AG08396 (cell line): ENCODE measurements at places on chromosomes 11 and 22.

DNA sequence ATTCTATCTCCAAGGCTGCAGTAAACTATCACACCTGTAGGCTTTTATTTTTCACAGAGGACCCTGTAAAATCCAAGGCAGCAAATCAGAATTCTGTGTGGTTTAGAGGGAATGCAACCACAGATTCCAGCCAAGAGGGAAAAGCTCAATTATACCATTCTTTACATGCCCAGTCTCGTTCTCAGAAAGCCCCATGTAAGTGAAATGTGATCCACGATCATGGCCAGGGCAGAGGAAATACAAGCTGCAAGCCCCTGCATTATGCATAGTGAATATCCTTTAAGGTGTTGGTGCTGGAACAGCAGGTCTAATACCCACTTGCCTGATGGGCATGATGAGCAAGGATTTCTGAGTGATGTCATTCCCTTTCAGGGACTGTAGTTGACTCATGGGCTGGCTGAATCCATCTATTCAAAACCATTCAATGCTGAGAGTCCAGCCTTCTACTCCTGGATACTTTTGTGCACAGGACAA lies 198.7 kb upstream of the MTMR2 start:
- no peak for DNase-seq

DNA sequence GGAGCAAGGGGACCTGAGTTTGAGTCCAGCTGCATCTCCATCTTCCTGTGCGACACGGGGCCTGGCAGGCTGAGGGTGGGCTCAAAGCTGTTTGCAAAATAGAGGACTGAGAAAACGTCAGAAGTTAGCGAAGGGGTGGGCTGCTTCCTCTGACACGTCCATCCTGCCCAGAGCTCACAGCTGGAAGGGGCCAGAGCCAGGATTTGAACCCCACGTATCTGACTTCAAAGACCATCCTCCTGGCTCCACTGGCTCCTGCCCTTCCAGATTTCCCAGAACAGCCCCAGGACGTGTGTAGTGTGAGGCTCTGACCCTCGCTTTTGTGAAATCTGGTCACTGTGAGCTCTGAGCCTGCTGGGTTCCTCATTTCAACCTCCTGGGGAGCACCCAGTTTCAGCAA lies 56.3 kb downstream of the CD82 start:
- no peak for DNase-seq

GRCh38 chr11:86885311-86885710 lies 69.9 kb downstream of the FZD4 start:
- no peak for DNase-seq

DNA sequence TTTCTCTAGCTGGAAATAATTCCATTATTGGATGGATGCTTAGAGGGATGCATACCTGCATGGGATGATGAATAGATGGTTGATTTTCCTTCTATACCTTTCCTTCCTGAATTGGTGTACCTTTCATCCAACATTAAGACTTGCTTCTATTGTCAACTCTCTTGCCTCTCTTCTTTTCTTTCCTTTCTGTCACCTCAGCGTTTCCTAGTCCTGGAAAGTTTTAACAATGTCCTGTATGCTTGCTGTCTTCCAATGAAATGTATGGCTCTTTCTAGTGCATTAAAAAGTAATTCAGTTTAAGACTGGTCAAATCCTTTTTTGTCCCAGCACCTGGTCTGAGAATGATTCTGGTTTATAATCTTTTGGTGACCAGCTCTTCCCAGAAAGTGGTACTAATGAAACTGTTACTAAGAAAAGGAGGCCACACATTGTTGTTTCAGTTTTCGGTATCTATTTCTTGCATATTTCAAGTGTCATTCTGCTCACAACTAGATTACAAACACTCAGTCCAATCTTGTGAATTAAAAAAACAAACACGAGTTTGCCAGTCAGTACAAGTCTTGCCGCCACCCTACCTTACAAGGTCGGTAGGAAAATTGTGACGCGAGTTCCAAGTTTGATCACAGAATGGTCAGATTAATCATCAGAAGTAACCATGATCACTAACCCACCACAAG lies 8.0 kb downstream of the POU2AF1 start:
- DNase-seq: no peak

DNA sequence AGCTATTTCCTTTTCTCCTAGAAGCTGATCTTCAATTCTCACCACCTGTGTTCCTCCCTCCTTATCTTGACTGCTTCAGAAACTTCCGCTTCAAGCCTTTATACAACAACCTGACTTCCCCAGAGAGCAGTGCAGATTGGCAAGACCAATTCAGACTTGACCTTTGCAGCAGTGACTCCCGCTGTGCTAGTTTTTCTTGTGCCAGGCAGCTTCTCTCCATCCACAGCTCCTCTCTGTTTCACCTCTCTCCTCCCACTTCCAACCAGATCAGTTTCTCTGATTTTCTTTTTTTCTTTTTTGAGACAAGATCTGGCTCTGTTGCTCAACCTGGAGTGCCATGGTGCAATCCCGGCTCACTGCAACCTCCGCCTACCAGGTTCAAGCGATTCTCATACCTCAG lies 74.3 kb downstream of the GRAMD1B start:
- no peak for DNase-seq

DNA sequence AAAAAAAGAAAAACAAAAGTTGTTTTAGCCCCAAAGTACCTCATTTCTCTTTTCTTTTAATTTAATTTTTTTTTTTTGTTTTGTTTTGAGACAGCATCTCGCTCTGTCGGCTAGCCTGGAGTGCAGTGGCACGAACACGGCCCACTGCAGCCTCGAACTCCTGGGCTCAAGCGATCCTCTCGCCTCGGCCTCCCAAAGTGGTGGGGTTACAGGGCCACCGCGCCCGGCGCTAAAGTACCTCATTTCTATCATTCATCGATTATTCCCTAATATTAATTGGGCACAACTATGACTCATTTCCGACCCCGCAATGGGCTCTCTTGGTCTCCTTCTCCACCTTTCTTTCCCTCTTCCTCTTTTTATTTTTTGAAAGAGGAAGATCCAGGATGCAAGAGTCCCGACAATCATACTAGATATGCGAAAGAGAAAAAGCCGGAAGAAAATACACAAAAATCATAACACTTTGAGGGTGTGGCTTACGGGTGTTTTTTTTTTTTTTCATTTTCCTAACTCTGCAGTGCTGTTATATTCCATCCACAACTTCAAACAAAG lies 475 bp upstream of the AIP start:
- DNase-seq: peak; percentile 51

- no peak for DNase-seq
Observed at GRCh38 chr22:49968831-49969661, 8.5 kb downstream of the PIM3 start.

- no peak for DNase-seq
Observed at GRCh38 chr11:131186629-131187101, 183.8 kb upstream of the NTM start.

GRCh38 chr11:27004103-27004502 lies 10.2 kb downstream of the FIBIN start:
- no peak for DNase-seq

DNA sequence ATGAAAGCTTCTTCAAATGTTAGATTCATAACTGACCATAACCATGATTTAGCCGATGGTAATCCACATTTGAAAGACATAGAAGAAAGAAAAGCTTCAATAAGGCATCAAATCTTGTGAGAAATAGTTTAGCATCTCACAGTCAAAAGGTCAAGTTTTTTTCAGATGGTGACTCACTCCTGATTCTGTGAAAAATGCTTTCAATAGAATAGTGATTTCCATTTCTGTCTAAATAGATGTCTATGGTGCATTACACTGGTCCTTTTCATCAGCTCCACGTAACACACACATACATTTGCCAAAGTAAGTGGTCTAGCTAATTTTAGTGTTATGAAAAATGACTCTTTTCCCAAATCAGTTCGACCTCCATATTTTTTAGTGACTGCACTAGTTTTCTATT lies 139.2 kb downstream of the LRRC4C start:
- no peak for DNase-seq

GRCh38 chr11:97979741-97980140 lies 1041.0 kb upstream of the CNTN5 start:
- DNase-seq: no peak

DNA sequence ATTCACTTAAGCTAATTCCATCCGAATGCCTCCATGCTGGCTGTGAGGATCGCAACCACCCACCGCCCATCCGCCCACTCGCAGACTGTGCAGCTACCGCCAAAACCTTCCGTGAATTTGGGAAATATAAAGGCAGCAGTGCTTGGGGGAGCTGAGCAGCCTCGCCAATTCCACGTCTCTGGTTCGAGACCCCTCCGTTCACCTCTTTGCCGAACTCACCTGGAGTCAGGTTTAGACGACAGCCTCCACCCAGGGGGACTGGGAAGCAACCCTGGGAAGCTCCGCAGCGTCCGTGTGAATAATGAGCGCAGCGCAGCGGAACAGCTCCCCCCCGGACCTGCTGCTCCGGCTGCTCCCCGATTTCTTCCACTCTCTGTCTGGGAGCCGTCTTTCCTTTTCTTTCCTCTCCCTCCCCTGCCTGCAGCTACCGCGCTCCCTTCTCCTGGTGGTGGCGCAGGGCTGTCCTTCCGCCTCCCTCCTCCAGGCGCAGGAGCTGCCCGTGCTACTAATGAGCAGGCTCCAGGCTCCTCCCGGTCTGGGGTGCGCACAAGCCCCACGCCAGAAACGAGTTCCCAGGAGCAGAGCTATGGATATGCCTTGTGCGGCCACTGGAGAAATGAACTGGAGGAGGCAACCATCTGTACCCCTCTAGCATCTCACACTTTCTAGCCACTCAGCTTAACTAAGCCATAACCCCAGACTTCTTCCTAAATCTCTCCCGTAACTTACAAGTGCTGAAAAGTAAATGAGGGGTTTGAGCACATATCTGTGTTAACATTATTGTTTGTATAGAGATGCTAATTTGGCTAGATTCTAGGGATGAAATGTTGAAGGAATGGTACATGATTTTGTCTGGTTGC lies 107.3 kb downstream of the XKR3 start:
- DNase-seq: no peak

- no peak for DNase-seq
Observed at GRCh38 chr22:23122992-23123803, 18.6 kb downstream of the RSPH14 start.

GRCh38 chr11:59759900-59760299 lies 4.7 kb downstream of the STX3 start:
- DNase-seq: no peak

DNA sequence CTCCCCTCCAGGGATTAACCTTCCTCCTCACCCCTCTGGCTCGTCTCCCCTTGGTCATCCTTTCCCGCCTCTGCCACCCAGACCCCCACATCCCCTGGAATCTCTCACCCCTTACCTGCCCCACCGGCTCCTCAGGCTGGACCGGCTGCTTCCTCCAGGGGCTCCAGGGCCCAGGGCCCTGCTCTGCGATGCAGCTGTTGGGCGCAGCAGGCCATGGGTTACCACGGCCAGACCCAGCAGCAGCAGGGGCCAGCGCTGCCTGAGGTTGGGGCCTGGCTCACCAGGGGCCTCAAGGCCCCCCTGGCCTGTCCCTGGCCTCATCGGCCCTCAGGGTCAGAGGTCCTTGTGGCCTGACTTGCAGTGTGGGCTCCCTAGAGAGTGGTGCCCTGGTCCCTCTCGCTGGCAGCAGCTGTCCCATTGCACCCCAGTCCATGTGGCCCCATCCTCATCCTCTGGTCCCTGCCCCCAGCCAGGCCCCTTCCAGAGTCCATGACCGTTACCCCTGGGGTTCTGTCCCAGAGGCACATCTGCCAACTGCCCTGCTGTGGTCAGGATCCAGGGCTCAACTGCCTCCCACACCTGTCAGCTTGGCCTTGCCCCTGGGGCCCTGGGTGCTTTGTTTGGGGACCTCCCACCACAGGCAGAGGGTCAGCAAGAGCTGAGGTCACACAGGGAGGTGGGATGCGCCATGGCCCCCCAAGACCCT lies at the start of gene IGLL1:
Gene IGLL1, minus strand, starts transcription at position 421 of the 706 bp plus-strand sequence. Its CDS starts 100 bp downstream, at position 321.
- no peak for DNase-seq

- DNase-seq: no peak
Observed at GRCh38 chr22:33101550-33101949, 43.4 kb upstream of the SYN3 start.

GRCh38 chr11:16791191-16791961 lies 52.9 kb downstream of the C11orf58 start:
- peak; percentile 84 for DNase-seq

DNA sequence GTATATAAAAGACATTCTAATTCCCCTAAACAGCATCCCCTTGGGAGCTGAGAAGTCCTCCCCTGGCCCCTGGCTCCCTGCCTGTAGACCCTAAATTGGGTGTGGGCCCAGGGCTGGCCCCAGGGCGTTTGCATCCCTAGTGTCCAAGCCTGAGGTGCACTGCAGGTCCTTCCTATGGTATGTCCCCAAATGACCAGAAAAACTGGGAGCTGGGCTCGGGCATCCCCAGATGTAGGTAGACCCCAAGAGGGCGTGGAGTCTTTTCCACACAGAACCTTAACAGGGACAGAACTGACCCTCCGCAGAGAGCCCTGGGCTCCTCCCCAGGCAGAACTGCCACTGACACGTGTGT lies 782 bp upstream of the OSBPL5 start:
- DNase-seq: no peak

DNA sequence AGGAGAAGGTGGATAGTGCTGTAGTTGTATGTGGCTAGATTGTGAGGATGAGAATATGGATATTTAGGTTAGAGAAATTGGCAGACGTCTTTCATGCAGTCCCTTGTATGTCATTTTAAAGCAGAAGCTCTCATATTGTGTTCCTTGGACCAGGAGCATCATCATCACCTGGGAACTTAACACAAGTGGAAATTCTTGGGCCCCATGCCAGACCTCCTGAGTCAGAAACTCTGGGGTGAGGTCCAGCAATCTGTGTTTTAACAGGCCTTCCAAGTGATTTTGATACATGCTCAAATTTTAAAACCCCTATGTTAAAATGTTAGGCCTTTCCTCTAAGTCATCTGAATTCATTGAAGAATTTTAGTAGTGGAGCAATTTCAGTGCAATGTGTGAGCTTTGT lies 34.8 kb downstream of the JHY start:
- DNase-seq: no peak

- no peak for DNase-seq
Observed at GRCh38 chr11:10758957-10759356, 7.9 kb downstream of the CTR9 start.

DNA sequence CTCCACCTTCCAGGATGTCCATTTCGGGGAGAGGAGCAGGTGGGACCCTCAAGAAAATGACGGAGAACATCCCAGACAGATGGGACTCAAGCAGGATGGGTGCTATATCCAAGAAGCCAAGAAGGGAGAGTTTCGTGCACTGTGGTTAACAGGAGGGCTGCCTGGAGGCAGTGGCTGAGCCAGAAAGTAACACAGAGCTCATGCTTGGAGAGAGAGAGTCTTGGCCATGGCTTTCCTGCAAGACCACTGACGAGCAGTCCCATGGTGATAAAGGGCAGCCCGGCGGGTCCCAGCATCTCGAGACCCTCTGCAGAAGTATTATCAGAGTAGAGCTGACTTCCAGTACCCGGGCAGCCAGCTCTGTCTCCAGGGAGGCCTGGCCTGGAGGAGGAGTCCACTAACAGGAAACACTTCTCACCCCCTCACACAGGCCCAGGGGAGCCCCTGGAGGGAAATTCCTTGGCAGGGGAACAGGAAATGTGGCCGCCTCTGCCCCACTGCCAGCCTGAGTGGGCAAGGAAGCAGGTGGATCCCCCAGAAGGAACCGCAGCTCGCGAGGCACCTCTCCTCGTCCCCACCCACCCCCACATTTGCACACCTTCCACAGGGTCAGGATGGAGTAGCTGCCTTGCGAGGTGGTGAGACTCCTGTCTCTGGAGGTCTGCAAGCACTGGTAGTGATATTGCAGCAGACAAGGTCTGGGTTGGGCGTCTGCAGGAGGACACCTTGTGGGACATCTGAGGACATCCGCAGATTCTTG lies 32.2 kb downstream of the CYTH4 start:
- DNase-seq: no peak
